ENCODE measurements at places on chromosomes 1 and 21. TPM values are rescaled to one million over a fixed set of nuclear protein-coding genes. Genes with fewer than 3 reads are reported as not detected.

CIART gene
- total RNA-seq: 6.6 TPM

CELA3A gene
- not detected for total RNA-seq

RPE65 gene
- not detected for total RNA-seq

TNFRSF14 gene
- not detected for total RNA-seq

SPATA46 gene
- total RNA-seq: not detected

SPRR2A gene
- not detected for total RNA-seq

LRRC3 gene
- total RNA-seq: 6.8 TPM

LYPD8 gene
- total RNA-seq: not detected

PAQR6 gene
- total RNA-seq: 4.2 TPM

KCNH1 gene
- 0.19 TPM for total RNA-seq

EPHX1 gene
- 47.0 TPM for total RNA-seq

MNDA gene
- total RNA-seq: not detected

CELA2B gene
- not detected for total RNA-seq

OLFML2B gene
- 4.3 TPM for total RNA-seq

CD1B gene
- total RNA-seq: not detected

RIPK4 gene
- total RNA-seq: 9.2 TPM
